ENCODE measurements at places on chromosomes 2 and 18. TPM values are rescaled to one million over a fixed set of nuclear protein-coding genes. Genes with fewer than 3 reads are reported as not detected.

GRCh38 chr2:149901231-149901859 is 313.8 kb upstream of the MMADHC start:
- DNase-seq, result no peak

DNA sequence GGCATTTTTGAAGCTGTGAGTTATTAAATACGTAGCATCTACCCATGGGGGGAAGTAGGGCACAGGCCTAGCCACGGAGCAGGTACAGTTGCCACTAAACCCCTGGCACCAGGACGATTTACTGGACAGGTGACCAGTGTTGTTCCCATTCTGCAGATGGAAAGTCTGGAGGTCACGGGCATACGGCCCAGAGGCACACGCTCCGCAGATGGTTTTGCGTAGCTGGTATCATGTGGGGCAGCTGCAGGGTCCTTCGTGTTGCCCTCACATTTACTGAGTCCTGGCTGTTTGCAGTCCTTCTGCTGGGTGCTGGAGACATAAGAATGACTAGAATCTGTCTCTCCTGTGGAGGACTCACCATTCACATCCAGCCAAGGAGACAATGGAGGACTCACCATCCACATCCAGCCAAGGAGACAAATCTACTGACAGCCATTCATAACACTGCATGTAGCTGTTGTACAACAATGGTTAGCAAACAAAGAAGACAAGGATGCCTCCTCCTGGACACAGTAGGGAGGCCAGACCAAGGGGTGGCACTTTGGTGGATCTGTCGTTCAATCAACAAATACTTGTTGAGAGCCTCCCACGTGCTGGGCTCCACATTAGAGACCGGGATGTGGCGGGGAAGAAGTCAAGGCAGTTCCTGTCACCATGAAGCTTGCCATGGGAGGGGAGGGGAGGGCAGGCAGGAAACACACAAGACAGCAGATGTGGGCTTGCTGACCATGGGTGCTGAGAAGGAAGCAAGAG is 24.9 kb downstream of the TWIST2 start:
- DNase-seq, result no peak

The DNAJC5G gene
- 1.7 TPM for polyA plus RNA-seq

DNA sequence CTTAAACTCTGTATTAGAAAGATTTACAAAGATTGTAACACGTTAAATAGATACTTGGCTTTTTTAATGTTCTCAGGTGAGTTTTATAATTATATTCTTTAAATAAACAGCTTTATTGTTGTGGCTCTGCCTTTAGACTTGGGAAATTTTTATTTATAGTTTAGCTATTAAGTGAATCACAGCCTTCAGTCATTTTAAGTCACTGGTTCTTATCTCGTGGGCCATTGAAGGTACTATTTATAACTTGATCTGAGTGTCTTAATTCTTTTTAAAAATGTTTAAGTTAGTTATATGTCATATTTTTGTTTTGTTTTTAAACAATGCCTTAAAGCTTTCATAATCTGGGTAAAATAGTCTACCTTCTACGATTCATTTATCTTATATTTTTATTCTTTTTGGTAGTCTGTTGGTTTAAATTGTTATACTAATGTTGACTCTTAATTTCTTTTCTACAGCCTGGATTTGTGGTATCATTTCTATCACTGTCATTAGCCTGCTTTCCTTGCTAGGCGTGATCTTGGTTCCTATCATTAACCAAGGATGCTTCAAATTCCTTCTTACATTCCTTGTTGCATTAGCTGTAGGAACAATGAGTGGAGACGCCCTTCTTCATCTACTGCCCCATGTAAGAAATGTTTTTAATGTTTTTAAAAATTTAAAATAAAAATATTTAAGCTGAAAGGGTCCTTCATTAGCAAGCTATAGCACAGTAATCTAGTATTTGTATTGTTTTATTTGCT is 49.3 kb downstream of the SLC39A10 start:
- no peak for DNase-seq

DNA sequence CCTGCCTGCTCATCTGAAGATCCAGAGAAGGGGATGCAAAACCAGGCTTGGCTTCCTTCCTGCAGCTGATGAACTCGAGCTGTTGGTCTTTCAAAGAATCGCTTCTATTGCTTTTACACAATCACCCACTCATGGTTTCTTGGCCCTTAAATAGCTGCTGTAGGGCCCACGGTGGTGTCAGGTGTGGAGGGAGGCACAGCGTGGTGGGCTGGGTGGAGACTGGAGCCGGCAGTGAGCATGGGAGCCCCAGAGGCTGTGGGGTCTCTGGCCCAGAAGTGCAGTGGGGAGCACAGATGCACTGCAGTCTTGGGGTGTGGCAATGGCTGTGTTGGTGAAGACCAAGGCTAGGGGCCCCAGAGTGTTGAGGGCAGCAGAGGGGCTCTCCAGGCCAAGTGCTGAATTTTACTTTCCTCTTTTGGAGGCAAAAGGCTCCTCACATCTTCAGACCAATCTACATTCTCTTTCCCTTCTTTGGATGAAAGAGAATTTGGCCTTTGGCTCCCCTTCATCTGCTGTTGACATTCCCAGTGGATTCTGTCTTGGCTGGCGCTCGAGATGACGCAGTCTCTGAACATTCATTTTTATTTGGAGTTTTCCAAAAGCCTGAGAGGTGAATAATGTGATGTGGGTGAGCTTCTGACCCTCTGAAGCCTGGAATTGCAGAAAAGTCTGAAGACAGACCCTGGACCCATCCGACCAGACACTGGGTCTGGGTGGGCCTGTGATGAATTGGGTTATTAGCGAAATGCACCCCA is 70.1 kb upstream of the ASB18 start:
- DNase-seq, result no peak

The POLR1B gene
- 20.2 TPM for polyA plus RNA-seq

The IL36RN gene
- polyA plus RNA-seq, result not detected
